Right ventricle myocardium inferior (tissue), 1 donor: ENCODE measurements at places on chromosomes 2 and 18. TPM values are rescaled to one million over a fixed set of nuclear protein-coding genes. Genes with fewer than 3 reads are reported as not detected.

- no peak for DNase-seq
Observed at GRCh38 chr2:385785-386184, 97.9 kb upstream of the ALKAL2 start.

DNA sequence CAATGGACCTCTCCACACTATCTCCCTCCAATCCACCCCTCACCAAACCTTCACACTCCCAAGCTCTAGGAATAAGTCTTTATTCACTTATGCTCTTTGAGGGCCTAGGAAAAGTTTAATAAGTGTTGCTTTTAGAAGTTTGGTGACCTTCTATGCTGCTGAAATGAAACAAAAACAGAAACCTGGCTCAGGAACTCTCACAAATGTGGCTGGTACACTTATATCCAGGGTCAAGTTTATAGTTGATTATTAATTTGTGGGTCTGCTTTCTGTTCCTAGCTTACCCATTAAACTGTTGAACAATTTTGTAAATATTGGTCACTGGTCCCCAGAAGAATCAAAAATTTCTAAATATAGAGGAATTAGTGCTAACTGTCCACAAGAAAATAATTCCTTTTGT, 14.2 kb upstream of the ANKRD44 start:
- DNase-seq, result no peak

DNA sequence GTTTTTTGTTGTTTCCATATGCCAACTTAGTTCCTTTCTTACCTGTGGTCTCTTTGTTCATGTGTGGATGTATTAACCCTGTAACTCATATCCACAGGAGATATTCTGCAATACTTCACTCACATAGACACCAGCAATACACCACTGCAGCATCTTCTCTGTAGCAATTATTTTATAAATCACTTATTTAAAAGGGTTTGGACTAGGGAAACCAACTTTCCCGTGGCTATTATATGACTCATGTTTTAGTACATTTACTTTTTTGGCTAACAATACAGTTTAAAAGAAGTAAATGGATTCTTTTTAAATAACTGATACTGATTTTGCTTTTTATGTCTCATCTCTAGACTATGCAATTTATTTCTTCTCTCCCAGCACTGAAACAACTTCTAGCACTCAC, 488.9 kb downstream of the MBD2 start:
- no peak for DNase-seq

- DNase-seq, result no peak
Observed at GRCh38 chr2:39435234-39435633, 1.9 kb downstream of the MAP4K3 start.

DNA sequence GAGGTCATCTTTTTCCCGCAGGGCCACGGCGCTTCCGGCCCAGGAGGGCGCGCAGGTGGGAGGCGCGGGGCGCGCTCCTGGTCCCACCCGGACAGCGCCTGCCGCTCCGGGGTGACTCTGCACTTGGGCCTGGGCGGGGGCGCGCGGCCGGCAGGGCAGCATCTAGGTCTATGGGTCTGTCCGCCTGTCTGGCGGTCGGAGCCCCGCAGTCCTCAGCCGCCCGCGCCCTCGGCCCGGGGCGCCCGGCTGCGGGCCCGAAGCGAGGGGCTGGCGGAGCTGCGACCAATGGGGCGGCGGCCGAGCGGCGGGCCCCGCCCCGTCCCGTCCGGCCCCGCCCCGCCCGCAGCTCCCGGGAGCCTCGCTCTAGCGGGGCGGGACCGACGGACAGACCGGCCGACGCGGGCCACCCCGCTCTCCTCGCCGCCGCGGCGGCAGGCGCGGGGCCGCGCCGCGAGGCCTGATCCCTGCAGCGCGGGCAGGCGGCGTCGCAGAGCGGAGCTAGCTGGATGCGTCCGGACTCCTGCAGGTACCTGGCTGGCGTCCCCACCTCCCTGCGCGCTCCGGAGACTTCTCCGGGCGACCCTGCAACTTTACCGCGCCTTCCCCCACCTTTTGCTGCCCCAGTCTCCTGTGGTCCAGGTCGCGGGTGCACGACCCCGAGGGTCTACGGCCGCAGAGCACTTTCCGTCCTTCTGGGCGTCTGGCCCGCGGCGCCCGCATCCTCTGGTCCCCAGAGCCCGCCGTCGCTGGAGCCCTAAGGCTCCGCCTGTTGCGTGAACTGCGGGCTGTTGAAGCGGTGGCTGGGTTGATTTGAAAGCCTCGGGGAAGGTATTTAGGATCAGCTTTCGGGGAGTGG, at the start of gene KCNS3:
Gene KCNS3, plus strand, starts transcription at position 387 of the 856 bp plus-strand sequence. CDS start 52,342 bp downstream, outside the sequence.
- peak; percentile 79 for DNase-seq

DNA sequence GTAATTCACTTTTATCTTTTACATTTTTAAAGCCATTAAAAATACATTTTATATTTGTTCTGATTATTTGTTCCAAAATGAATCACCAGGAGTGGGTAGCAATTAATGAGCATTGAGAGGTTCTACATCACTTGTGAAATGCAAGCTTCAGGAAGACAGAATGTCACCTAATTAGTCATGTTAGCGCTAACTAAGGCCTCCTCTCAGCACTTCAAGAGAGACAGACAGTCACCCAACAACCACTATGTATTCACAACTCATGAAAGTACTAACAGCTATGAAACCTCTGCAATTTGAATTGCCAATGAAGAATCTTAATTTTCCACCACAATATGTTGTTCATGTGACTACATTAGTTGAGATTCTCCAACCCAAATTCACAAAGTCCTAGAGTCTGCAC, 611.0 kb downstream of the KCNJ3 start:
- DNase-seq, result no peak

DNA sequence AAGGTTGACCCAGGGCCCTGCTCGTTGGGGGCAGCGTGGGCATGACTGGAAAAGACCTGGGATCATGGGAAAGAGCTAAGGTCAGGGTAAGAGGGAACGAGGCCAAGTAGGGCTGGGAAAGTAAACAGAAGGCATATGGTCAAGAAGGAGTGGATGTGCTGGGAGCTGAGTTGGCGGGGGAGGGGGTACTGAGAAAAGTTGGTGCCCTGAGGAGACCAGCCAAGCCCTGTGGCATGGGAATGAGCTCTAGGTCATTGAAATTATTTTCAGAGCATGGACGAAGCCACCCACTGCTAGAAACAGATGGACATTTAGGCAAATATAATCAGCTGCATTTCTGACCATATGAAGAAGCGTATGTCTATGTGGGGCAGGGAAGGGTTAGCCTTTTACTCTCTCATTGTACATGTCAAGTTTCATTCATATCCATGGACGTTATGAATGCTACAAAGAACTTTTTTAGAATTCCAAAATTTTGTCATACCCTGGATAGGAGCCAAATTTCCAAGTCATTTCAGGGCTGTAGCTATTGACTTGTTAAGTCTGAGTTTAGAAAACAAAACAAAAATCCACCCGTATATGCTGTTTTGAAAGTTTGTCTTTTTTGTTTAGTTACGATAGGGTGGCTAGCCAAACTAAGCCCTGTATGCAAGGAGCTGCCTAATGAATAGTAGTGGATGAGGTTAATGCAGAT, 19.1 kb downstream of the MAPRE2 start:
- no peak for DNase-seq

GRCh38 chr2:27621524-27621923, 7.3 kb downstream of the CCDC121 start:
- DNase-seq, result no peak

DNA sequence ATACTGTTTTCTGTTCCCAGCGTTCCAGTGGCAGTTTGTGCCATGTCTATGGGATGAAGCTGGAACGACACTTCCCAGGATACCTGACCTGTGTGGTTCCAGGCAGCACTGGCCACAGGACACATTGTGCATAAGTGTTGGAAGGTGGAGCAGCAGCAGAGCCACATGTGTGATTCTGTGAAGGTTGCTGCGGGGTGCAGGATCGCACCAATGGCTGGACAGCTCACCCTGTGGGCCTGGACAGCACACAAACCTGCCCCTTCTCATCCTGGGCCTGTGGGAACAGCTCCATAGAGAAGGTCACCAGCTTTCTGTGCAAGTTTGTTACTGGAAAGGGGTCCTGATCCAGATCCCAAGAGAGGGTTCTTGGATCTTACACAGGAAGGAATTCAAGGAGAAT, 252.2 kb upstream of the RAB6C start:
- no peak for DNase-seq

DNA sequence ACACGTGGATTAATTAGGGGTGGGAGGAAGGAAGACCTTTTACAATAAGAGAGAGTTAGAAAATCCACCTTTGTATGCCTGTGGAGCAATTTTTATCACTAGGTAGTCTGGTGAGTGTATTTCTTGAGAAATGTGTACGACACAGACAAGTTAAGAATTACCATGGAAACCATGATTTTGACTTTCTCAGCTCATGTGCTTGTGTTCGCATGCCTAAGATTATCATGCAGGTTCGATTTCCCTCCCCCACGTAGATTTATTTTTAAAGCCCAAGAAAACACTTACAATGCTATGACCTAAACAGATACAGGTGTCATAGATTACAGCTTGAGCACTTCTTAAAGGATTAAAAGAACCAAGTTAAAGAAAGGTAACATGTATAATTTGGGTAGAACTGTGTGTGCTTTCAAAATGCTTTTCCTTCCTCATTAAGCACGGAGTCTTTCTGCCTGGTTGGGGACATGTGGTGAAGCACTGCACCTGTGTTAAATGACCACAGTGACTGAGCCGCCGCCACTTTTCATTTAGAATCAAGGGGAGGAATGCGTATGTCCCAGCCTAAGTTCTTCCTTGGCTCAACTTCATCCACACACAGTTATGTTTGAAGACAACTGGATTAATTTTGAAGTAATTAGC, 16.6 kb downstream of the SERTAD2 start:
- DNase-seq, result peak; percentile 51

DNA sequence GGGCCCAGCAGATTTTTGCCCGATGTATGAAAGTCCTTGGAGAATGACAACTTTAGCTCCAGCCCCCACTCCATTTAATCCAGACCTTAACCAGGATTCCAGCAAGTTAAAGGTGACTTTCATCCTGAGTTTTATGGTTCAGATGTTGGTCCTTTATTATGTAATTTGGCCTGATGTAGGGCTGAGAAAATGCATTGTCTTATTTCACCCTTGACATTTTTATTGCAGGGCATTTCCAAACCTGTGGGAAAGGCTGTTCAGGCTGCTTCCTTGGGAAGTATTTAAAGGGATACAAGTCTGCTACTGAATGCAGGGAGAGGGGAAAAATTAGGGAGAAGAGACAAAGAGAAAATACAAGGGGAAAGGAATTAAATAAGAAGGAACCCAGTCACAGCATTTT, 48.8 kb downstream of the ASB1 start:
- no peak for DNase-seq

DNA sequence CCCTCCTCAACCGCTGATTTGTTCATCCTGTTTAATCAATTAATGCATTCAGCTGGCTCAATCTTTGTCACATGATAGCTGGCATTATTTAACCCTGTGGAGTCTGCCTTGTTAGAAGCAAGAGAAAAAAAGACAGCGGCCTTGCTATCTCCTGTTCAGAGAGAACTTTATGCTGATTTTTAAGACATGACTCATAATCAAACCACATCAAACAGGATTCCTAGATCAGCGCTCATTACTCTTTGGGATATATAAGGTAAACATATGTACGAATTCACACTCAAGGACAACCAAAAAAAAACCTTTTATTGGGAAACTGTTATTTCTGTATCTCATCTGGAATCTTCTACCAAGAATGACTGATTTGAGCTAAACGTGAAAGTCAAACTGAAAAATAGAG, 195.1 kb downstream of the C1D start:
- DNase-seq, result no peak

GRCh38 chr18:13112982-13113381, 105.6 kb upstream of the LDLRAD4 start:
- DNase-seq, result peak; percentile 83

GRCh38 chr2:1499033-1499795, 86.0 kb downstream of the TPO start:
- no peak for DNase-seq

GRCh38 chr18:37720663-37721062, 155.1 kb upstream of the CELF4 start:
- no peak for DNase-seq

DNA sequence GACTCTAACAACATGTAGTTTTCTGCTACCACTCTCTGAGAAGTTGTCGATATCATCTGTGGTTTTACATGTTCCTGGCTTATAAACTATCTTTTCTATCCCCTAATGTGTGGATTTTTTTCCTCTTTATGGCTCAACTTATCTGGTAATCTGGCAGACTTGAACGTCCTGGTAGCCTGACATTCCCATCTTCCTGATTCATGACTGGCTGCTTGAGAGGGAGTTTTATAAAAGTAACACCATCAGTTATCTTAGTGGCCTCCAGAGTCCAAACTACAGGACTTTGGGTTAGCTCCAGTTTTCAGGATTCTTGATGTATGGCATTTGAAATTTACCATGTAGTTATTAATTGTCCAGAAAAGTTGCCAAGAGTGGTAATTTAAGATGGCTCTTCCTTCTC, 174.0 kb upstream of the GULP1 start:
- no peak for DNase-seq

GRCh38 chr2:127107622-127107999, 657 bp upstream of the BIN1 start:
- no peak for DNase-seq

DNA sequence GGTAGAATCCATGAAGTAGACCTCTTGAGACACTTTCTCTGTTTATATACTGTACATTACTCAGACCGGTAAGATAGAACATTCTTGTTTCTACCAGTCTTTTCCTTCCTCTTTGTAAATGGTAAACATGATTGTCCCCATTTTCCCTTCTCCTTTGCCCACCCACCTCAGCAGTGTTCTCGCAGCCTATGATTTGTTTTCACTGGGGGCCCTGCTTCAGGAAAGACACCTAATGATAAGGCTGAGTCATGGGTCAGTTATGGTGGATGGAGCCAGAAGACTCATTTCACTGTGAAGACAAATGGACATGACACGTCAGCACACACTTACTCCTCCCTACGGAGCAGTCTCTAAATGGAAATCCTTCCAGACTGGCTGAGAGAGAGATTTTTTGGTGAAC, 23.7 kb downstream of the CENPO start:
- DNase-seq, result no peak

DNA sequence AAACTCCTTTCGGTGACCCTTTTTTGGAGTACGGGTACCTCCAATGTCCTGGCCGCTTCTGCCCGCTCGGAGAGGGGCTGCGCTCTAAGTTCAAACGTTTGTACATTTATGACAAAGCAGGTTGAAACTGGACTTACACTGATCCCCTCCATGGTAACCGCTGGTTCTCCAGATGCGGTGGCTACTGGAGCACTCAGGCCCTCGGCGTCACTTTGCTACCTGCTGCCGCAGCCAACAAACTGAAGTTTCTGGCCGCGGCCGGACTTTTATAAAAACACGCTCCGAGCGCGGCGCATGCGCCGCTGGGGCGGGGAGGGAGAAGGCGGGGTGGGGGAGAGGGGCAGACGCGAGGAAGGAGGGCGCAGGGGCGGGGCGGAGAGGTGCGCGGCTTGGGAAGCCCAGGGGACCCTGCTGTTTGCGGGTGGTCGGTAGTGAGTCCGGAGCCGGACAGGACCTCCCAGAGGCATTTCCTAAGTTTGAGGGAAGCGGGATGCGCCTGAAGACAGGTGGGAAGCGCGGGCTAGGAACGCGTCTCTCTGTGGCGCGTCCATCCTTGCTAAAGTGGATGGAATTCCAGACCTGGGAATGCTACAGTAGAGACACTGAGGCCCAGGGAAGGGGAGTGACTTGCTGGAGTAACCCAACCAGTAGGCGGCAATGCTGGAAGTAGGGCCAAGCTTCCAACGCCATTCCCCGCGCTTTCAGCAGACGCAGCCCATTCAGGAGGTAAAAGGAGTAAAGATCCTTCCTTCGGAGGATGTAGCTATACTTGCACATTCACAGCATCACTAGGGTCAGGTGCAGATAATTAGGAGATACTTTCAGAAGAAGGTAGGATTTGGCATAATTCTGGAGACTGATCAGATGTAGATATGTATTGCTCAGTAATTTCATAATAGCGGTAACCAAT, at the start of gene CXCR4:
Gene CXCR4, minus strand, starts transcription at position 241 of the 910 bp plus-strand sequence. Its CDS starts 89 bp downstream, at position 152.
- peak; percentile 93 for DNase-seq

The CWC22 gene
- total RNA-seq, result 11.8 TPM

The HOXD11 gene
- not detected for total RNA-seq

The IAH1 gene
- 85.9 TPM for total RNA-seq

The RESP18 gene
- total RNA-seq, result not detected

The DYNAP gene
- total RNA-seq, result not detected
